ENCODE measurements at places on chromosomes 7 and 10. TPM values are rescaled to one million over a fixed set of nuclear protein-coding genes. Genes with fewer than 3 reads are reported as not detected.

LRRC17 gene
- total RNA-seq, result 3.0 TPM

IL6 gene
- total RNA-seq, result 0.41 TPM

RBP3 gene
- not detected for total RNA-seq

- H3K4me1 ChIP-seq, result no peaks in the 10 kb centered on the region
- no peak for DNase-seq
- H3K27ac ChIP-seq, result no peak overlapping the region
- H3K27me3 ChIP-seq, result no peaks in the 10 kb centered on the region
Observed at GRCh38 chr10:77256346-77256745, 381.3 kb downstream of the KCNMA1 start.

DNA sequence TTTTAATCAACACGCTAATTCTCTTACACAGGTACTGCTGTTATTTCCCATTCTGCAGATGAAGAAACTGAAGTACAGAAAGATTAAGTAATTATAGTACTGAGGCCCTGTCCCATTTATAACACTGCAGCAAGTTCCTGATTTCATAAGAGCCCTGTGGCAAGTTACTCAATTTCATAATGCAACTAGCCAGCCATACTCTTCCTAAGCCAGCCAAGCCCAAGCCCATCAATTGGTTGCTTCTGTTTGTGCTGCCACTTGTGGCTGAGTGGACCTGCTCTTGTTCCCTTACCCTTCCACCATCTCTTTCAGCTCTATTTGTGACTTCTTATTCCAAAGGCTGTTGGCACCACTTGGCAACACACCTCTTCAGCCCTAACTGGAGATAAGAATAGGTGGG, 19.7 kb upstream of the PRPF18 start:
- no peaks in the 10 kb centered on the region for H3K4me1 ChIP-seq
- H3K4me3 ChIP-seq, result no peak overlapping the region
- no peaks in the 10 kb centered on the region for H3K27me3 ChIP-seq
- no peaks in the 10 kb centered on the region for H3K36me3 ChIP-seq

- no peak overlapping the region for H3K27ac ChIP-seq
- H3K36me3 ChIP-seq, result no peaks in the 10 kb centered on the region
- no peaks in the 10 kb centered on the region for H3K4me1 ChIP-seq
Observed at GRCh38 chr7:25006276-25006675, 26.3 kb upstream of the OSBPL3 start.

DNA sequence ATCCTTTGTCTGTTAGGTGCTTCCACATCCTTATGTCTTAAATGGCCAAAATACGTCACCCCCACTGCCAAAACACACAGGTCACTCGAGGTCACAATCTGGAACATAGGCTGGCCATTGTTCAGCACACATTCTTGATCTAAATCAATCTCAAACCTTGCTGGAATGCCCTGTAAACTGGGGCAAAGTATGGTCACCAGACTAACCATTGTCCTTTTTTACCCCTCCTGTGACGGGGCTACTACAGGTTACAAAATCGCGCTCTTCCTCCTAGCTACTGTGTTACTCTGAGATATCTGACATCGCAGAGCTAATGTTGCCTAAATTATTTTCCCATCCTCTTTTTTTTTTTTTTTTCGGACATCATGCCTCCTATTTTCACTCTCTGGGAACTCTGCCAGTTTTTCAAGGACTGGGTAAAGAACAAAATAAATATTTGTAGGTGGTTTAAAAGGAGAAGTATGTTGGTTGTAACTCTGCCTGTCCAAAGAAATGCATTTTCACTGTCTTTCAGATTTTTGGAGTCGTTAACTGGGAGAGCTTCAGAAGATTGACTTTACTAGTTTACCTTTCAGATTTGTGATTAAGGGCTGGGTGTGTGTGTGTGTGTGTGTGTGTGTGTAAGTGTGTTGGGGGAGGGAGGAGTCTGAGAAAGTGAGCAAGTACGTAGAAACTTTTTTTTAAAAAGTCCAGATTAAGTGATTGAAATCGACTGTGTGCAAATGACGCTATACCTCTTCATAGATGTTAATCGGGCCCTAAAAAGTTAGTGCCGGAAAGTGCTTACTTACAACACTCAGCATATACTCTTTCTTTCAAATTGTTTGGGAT, 942 bp upstream of the KIAA1217 start:
- H3K27ac ChIP-seq, result 0 out of 2 replicates have a peak overlapping the region, but pooled peaks have one; percentile 0
- H3K4me3 ChIP-seq, result peak overlapping the region; percentile 72
- DNase-seq, result no peak
- H3K36me3 ChIP-seq, result no peaks in the 10 kb centered on the region

DNA sequence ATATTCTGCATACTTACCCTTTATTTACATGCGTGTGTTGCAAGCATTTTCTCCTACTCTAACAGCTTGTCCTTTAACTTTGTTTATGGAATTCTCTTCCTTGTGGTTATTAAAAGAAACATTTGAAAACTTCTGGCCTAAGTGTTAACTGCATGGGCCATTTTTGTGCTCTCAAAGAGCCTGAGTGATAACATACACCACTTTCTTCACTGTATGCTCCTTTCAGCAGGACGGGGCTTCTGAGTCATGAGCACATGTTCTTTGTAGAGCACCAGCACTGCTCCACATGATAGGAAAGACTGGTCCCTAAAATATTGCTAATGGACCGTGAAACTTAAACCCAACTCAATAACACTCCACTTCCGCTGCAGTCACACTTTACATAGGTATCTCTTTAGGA, 1093.6 kb upstream of the GHITM start:
- no peak for DNase-seq
- no peaks in the 10 kb centered on the region for H3K4me1 ChIP-seq
- H3K27ac ChIP-seq, result no peak overlapping the region
- H3K36me3 ChIP-seq, result no peaks in the 10 kb centered on the region
- no peaks in the 10 kb centered on the region for H3K27me3 ChIP-seq
- H3K4me3 ChIP-seq, result no peak overlapping the region

DNA sequence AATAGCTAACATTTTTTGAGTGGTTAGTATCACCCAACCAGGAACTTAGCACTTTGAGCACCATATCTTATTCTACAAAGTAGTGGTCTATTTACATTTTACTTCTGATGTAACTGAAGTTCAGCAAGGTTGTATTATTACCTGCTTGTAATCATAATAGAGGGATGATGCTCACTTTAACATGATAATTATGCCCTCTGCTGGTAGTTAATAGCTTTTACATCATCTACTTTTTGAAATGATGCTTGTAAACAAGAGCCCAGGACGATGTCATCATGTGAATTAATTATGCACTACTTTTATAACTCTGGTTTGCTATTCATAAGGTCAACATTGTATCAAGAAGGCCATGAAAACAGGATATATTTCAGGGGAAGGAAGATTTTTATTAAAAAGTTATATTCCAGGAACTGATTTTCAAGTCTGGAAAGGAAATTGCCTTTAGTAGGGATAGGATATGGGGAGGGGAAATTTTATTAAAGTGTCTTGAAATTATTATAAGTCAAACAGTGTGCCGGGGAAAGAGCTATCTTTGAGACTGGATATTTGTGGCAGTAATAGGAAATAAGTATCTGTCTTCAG, 80.3 kb upstream of the SCIN start:
- no peak overlapping the region for H3K4me3 ChIP-seq
- H3K27ac ChIP-seq, result no peak overlapping the region
- H3K36me3 ChIP-seq, result no peaks in the 10 kb centered on the region
- no peaks in the 10 kb centered on the region for H3K4me1 ChIP-seq
- H3K27me3 ChIP-seq, result no peaks in the 10 kb centered on the region
- no peak for DNase-seq

- H3K27ac ChIP-seq, result no peak overlapping the region
- H3K4me3 ChIP-seq, result peak overlapping the region; percentile 66
Observed at GRCh38 chr10:68231106-68231816, 652 bp downstream of the ATOH7 start.

GRCh38 chr10:119516381-119517234, 25.9 kb downstream of the RGS10 start:
- DNase-seq, result no peak
- H3K4me3 ChIP-seq, result no peak overlapping the region
- H3K27me3 ChIP-seq, result no peaks in the 10 kb centered on the region
- no peaks in the 10 kb centered on the region for H3K36me3 ChIP-seq
- H3K27ac ChIP-seq, result no peak overlapping the region
- H3K4me1 ChIP-seq, result no peaks in the 10 kb centered on the region

- no peaks in the 10 kb centered on the region for H3K27me3 ChIP-seq
- H3K27ac ChIP-seq, result no peak overlapping the region
- peaks cover 7% of the 10 kb centered on the region for H3K4me1 ChIP-seq
- H3K36me3 ChIP-seq, result no peaks in the 10 kb centered on the region
Observed at GRCh38 chr7:27347276-27347640, 104.7 kb downstream of the EVX1 start.

DNA sequence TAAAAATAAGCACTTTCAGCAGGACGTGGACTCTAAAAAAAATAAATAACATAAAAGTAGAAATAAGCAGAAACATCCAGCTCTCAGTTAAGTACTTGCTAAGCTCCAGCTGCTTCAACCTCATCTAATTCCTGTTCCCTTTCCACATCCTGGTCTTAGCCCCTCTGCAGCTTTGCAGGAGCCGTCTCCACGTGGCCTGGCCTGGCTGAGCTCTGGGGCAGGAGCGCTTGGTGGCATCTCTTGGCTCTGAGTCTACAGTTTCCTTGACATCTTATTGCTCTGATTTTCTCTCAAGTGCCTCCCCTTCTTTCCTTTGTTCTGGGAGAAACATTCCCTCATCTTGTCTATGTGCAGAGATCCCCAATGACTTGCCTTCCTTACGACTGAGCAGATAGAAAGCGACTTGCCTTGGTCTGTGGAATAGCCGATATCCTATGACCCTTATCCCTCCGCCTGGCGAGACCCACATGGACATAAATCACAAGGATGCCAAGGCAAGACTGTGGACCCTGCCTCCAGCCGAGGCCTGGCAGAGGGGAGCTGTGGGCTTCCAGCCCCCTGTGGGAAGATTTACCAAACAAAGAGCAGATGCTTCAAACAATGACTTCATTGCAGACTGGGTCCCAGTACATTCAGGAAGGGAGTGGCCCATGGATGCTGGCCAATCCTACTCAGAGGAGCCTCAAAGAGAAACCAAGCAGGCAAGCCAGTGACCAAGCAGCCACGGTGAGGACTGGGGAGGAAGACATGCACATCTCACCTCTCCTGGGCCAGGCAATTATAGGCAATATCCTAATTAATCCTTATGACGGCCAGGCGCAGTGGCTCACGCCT, 61.9 kb downstream of the SPOCK2 start:
- no peaks in the 10 kb centered on the region for H3K4me1 ChIP-seq
- no peaks in the 10 kb centered on the region for H3K27me3 ChIP-seq
- H3K4me3 ChIP-seq, result no peak overlapping the region
- no peaks in the 10 kb centered on the region for H3K36me3 ChIP-seq
- no peak overlapping the region for H3K27ac ChIP-seq

DNA sequence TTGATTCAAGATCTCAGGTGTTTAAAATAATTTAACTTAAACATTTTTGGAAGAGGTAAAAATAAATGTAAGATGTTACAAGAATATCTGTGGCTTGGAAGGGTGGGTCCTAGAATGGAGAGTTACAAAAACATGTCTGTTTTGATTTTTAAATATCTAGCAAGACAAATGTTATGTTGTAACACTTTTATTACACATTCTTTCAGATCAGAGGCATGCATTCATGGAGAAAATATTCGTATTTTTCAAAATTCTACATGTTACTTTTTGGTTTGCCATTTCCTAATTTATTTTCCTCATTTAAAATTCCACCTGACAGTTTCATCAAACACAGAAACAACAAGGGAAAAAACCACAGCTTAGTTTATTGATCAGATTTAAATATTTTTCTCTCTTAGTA, 10.0 kb downstream of the WBP1L start:
- no peak overlapping the region for H3K27ac ChIP-seq
- no peaks in the 10 kb centered on the region for H3K27me3 ChIP-seq
- H3K4me1 ChIP-seq, result no peaks in the 10 kb centered on the region
- no peaks in the 10 kb centered on the region for H3K36me3 ChIP-seq
- H3K4me3 ChIP-seq, result no peak overlapping the region
- DNase-seq, result no peak

DNA sequence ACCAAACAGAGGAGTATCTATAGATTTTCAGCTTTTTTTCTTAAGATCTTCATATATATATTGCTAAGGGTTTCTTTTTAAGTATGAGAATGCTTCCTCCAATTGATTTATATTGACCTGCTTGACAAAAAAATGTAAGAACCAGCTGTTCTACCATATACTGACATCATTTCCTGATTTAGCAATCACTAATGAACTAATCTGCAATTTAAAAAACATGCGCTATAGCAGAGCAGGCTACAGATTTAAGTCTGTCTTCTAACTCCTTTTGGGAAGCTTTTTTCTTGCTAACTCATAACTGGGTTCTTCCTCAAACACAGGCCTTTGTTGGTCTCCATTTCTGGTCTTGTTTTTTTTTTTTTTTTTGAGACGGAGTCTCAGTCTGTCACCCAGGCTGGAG, 33.2 kb downstream of the ABCC2 start:
- DNase-seq, result no peak
- no peaks in the 10 kb centered on the region for H3K4me1 ChIP-seq
- H3K4me3 ChIP-seq, result no peak overlapping the region
- H3K27me3 ChIP-seq, result no peaks in the 10 kb centered on the region

GRCh38 chr10:70125918-70126552, 6.6 kb downstream of the AIFM2 start:
- H3K4me1 ChIP-seq, result no peaks in the 10 kb centered on the region
- no peak overlapping the region for H3K4me3 ChIP-seq
- no peak overlapping the region for H3K27ac ChIP-seq
- DNase-seq, result no peak
- H3K36me3 ChIP-seq, result no peaks in the 10 kb centered on the region
- H3K27me3 ChIP-seq, result peaks cover under 1% of the 10 kb centered on the region

DNA sequence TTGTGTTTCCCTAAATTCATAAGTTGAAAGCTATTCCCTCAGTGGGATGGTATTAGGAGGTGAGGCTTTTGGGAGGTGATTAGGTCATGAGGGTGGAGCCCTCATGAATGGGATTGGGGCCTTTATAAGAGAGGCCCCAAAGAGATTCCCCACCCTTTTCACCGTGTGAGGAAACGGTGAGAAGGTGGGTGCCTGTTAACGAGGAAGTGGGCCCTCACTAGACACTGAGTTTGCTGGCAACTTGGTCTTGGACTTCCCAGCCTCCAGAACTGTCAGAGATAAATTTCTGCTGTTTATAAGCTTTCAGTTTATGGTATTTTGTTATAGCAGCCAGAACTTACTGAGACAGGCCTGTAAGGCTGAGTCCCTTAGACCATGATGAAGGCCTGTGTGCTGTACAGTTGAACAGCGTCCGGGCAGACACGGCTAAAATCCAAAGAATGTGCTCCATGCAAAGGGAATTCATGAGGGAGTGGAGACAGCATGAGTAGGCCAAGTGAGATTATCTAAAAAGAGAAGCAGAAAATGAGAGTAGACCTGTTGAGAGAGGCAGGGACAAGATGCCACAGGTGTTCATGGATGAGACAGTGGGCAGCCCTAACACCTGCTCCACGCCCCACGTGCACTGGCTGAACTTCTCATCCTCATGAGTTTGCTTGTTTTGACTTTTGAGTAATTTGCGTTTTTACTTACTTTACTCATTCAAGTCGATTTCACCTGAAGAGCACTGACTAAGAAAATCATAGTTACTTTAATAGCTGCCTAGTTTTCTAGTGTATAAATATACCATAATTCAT, 66.9 kb upstream of the SFMBT2 start:
- no peaks in the 10 kb centered on the region for H3K36me3 ChIP-seq
- peaks cover 4% of the 10 kb centered on the region for H3K4me1 ChIP-seq
- no peak for DNase-seq
- no peak overlapping the region for H3K4me3 ChIP-seq
- H3K27me3 ChIP-seq, result no peaks in the 10 kb centered on the region

GRCh38 chr7:37467002-37467401, 18.3 kb upstream of the ELMO1 start:
- no peak overlapping the region for H3K4me3 ChIP-seq
- no peaks in the 10 kb centered on the region for H3K4me1 ChIP-seq

GRCh38 chr7:118757066-118757465, 532.6 kb downstream of the ANKRD7 start:
- no peak overlapping the region for H3K4me3 ChIP-seq
- peaks cover 1% of the 10 kb centered on the region for H3K27me3 ChIP-seq
- no peak for DNase-seq
- no peaks in the 10 kb centered on the region for H3K36me3 ChIP-seq
